AG09319 (cell line): ENCODE measurements at places on chromosomes 7 and 10.

GRCh38 chr10:131177431-131178327, 133.8 kb downstream of the TCERG1L start:
- no peak for DNase-seq

- DNase-seq, result no peak
These were observed 18.3 kb downstream of the GTPBP4 start for GRCh38 chr10:1006573-1006972.

- no peak for DNase-seq
These were observed 15.8 kb downstream of the SCD start for GRCh38 chr10:100362570-100363496.

DNA sequence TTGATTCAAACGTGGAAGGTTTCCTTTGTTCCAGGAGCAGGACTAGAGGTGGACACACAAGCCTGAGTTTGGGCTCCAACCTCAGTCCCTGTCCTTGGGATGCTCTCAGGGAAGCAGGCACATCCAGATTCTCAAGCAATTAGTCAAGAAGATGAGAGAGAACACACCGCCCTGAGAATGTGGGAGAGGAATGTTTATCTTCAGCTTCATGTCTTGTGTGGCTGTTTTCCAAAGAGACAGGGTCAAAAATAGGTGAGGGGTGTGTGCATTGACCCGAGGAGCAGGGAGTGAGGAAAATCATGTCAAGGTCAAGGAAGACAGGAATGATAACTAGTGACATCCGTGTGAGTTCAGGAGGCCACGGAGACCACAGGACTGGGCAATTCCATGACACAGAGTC, 472.2 kb upstream of the C7orf33 start:
- no peak for DNase-seq

DNA sequence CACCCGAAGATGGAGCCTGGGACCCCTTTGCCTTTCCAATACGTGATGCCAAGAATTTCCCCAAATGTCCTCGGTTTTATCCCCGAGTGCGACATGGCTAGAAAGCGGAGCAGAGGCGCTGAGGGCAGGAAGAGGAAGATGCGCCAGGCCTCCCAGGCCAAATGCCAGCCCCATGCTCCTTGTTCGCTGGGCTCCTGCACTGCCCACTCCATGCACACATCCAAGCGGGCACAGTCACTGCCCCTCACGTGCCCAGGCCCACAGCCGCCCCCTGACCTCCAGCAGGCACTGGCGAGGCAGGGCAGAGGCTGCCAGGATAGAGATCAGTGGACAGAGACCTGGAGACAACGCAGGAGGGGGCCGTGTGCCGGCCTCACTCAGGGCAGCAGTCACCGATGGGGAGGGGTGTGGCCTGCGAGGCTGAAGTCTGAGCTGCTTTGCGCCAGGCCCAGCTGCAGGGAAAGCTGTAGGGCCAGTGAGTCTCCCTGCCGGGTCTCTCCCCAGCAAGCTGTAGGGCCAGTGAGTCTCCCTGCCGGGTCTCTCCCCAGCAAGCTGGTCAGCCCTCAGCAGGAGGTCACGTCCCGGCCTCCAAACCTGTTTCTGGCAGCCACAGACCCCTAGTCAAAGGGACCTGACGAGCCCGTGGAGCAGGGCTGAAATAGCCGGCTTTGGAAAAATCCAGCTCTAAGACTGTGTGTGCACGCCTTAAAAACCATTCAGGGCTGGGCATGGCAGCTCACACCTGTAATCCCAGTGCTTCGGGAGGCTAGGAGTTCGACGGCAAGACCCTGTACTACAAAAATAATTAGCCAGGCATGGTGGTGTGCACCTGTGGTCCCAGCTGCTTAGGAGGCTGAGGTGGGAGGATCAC, 100.6 kb upstream of the DIP2C start:
- DNase-seq, result no peak

GRCh38 chr7:13560441-13560840, 429.0 kb downstream of the ETV1 start:
- no peak for DNase-seq

DNA sequence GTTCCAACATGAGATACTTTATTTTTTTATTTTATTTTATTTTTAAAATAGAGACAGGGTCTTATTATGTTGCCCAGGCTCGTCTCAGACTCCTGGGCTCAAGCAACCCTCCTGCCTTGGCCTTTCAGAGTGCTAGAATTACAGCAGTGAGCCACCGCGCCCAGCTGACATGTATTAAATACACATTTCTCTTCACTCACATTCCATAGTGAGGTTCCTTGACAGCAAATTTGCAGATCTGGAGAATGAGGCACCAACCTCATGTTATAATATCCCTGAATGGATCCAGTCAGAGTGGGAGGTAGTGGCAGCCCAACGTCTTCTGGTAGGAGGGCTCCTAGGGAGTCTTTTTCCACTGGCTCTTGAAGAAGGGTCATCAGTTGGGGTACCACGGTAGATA, 46.1 kb downstream of the OGDH start:
- DNase-seq, result no peak

GRCh38 chr7:81627536-81628287, 142.1 kb downstream of the HGF start:
- DNase-seq, result no peak

GRCh38 chr10:111158595-111158994, 81.8 kb downstream of the ADRA2A start:
- DNase-seq, result no peak

GRCh38 chr7:3605222-3605621, 304.2 kb downstream of the SDK1 start:
- DNase-seq, result no peak
